ENCODE measurements at places on chromosomes 7 and 10. TPM values are rescaled to one million over a fixed set of nuclear protein-coding genes. Genes with fewer than 3 reads are reported as not detected.

DNA sequence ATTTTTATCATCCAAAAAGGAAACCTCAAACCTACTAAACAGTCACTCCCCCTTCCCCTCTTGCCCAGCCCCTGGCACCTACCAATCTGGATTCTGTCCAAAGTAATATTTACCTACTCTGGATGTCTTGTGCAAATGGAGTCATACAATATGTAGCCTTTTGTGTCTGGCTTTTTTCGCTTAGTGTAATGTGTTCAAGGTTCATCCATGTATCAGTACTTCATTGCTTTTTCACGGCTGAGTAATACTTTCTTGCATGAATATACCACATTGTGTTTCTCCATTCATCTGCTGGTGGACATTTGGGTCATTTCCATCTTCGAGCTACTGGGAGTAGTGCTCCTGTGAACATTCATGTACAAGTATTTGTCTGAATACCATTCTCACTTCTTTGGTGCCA lies 113.6 kb downstream of the EEPD1 start:
- no peak overlapping the region for H3K4me3 ChIP-seq
- no peaks in the 10 kb centered on the region for H3K4me1 ChIP-seq
- H3K27ac ChIP-seq = no peak overlapping the region
- no peaks in the 10 kb centered on the region for H3K27me3 ChIP-seq
- no peak for DNase-seq

GRCh38 chr7:130365511-130366441 lies 14.5 kb upstream of the CPA1 start:
- peak overlapping the region; percentile 72 for H3K27ac ChIP-seq
- H3K36me3 ChIP-seq = peaks cover 4% of the 10 kb centered on the region
- peaks cover 42% of the 10 kb centered on the region for H3K4me1 ChIP-seq
- no peaks in the 10 kb centered on the region for H3K27me3 ChIP-seq

DNA sequence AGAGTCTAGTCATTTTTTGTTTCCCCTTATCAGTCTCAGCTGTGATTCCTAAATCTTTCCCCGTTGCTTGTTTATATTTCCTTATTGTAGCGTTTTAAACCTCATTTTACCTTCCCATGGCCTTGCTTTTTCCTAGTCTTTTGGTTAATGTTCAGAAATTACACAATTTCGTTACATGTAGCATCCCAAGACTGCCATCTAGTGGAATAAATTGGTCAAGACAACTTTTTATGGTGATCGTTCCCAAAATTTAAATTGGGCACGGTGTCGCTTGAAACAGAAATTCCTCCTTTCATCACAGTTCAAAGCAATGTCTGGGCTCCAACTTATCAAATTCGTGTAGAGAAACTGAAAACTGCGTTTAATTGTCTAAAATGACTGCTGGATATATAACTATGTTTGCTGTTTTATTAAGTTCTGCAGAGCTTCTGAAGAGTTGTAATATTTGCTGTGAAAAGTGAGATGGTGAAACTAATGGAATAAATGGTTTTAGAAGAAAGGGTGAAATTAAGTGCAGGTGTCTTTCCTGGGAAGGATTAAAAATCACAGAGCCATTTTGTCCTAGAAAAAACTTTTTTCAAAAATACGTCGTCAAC lies 370.2 kb downstream of the PHF14 start:
- no peaks in the 10 kb centered on the region for H3K36me3 ChIP-seq
- H3K27me3 ChIP-seq = no peaks in the 10 kb centered on the region
- H3K27ac ChIP-seq = no peak overlapping the region
- no peak overlapping the region for H3K4me3 ChIP-seq

- peak overlapping the region; percentile 57 for H3K27ac ChIP-seq
- H3K36me3 ChIP-seq = no peaks in the 10 kb centered on the region
- DNase-seq = no peak
- no peak overlapping the region for H3K4me3 ChIP-seq
- H3K4me1 ChIP-seq = peaks cover 4% of the 10 kb centered on the region
These were observed 48.6 kb upstream of the PDGFA start for GRCh38 chr7:568031-568951.

The DDX50 gene
- 57.7 TPM for total RNA-seq

The GPR26 gene
- total RNA-seq = not detected
